ENCODE measurements at places on chromosomes 2 and 18.

- DNase-seq = no peak
These were observed 141.4 kb downstream of the VAPA start for GRCh38 chr18:10055125-10055750.

DNA sequence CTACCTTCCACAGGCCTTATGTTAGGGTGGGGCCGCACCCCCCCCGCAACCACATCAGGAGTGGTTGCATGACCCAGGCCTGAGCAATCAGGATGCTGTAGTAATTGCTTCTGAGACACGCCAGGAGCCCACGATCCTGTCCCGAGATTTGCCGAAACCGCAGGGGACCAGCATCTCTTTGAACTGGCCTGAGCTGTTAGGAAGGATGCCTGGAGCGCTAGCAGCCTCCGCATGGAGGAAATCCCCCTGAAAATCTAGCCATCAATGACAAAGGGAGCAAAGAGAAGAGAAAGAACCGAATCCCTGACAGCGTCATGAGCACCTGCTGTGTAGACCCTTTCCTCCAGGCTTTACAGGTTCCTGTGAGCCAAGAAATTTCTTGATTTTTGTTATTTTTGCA is 8.7 kb upstream of the TEX44 start:
- no peak for DNase-seq

DNA sequence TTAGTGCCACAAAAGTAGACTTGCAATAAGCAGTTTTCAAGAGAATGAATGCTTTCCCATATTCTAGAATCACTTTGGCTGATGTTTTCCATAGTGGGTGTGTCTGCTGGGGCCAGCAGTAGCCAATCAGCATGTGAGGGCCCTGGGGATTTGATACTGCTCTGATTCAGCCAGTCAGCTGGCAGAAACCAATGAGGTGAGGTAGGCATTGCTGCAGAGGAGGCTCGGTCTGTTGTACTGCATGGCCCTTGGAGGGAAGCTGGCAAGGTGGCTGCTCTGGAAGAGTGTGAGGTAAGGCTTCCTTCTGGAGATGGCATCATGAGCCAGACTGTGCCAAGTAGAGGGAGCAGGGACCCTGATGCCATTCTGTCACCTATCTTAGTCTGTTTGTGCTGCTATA is 22.7 kb downstream of the TMEM87B start:
- no peak for DNase-seq

GRCh38 chr2:172434821-172435605 is 7.6 kb downstream of the ITGA6 start:
- no peak for DNase-seq

DNA sequence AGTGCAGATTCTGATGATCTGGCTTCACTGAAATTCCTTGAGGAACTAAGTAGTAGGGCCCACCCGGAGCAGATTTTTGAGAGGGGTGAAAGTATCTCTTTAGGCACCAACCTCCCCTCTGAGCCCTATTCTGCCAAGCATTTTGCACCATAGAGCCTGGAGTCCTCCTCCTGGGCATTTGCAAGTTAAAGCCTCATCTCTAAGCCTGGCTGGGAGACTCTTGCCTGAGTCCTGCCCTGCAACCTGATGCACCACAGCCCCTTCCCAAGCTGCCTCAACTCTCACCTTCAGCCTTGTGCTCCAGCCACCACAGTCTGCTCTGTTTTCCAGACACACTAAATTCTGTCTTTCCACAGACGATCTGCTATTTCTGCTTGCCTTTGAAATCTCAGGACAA is 79.6 kb upstream of the PKDCC start:
- DNase-seq = no peak

DNA sequence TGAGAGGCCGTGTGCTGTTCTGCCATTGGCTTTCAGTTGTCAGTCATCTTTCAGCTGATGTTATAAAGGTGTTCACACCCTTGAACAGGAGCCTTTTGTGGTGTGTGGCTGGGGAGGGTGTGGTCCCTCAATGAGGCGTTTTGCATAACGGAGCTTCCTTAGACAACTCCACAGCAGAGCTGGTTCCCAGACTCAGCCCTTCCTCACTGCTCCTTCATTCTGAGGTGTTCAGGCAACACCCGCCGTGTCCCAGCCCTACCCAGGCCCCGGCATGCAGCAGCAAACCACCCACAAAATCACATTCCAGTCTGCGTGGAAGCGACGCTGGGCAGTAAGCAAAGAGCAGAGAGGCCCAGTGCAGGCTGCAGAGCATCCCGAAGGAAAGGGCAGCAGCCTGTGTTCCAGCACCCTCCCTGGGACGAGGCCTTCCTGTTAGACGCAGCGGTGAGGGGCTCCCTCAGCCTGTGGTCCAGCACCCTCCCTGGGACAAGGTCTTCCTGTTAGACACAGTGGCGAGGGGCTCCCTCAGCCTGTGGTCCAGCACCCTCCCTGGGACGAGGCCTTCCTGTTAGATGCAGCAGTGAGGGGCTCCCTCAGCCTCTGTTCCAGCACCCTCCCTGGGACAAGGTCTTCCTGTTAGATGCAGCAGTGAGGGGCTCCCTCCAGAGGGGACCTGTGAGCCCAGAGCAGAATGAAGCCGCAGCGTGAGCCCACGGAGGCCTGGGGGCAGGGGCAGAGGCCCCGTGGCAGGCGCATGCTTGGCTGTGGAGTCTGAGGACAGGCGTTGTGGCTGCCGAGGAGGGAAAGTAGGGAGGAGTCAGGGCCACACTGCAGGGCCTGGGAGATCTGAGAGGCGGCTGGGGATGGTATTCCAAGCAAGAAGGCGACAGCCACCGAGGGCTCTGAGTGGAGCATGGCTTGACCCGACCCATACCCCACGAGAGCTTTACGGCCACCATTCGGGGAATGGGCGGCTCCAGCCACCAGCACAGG is 201.8 kb upstream of the HDAC4 start:
- DNase-seq = no peak

- no peak for DNase-seq
These were observed 225.8 kb downstream of the NCKAP5 start for GRCh38 chr2:133342286-133343017.

GRCh38 chr2:2597712-2598111 is 266.6 kb upstream of the MYT1L start:
- no peak for DNase-seq

- DNase-seq = no peak
These were observed 75.9 kb upstream of the DYNAP start for GRCh38 chr18:54515149-54515548.

DNA sequence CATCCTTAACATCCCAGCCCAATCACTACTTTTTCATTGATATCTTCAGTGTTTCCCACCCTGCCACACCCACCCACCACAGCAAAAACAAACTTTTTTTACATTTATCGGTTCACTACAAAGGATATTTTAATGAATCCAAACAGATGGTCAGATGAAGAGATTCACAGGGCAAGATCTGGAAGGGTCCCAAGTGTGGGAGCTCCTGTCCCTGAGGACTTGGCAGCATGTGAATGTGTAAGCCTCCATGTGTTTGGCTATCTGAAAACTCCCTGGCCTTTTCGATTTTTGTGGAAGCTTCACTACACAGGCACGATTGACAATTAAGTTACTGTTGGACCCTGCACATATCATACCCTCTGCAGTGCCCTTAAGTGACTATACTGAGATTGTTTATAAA is 48.1 kb upstream of the CRIM1 start:
- no peak for DNase-seq

- no peak for DNase-seq
These were observed 285.7 kb upstream of the DCC start for GRCh38 chr18:52054324-52054723.

DNA sequence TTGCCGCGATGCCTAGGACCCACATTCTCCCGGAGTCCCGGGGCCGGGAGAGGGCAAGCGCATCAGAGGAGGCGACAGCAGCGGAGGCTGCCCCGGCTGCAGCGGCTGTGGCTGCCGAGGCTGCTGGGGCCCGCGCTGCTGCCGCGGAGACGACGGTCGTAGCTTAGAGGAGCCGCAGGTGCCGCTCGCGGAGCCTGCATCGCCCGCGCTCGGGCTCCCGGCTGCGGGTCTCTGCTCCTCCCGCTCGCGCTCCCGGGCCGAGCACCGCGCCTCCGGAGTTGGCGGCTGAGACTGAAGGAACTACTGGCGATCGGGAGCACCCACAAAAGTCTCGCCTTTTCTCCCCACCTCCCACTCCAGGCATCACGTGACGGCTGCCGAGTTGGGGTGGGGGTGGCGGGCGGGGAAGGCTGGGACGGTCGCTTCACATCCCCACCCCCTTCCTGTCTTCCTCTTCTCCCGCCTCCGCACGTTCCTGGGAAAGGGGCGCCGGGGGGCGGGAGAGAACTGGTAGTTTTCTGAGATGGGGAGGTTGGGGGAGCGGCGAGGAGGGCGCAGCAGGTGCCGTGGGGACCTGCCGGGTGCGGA is at the start of gene LYPD1:
TSS of gene LYPD1 (minus strand) at position 298 of the 588 bp plus-strand sequence. CDS start at position 25, 273 bp downstream.
- DNase-seq = no peak

GRCh38 chr2:223000872-223001796 is 50.9 kb upstream of the KCNE4 start:
- DNase-seq = no peak

DNA sequence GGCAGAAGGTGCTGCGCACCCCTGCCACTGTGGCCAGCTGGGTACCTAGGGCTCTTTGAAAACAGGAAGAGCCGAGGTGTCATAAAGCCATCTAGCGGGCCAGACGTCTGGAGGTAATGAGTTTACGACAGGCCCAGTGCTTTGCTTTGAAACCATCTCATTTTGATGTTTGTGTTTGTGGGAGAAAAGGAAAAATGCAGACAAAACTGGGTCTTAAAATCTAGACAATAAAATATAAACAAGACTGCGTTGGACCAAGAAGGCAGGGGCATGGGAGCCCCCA is 3.2 kb downstream of the HOXD9 start:
- no peak for DNase-seq

GRCh38 chr2:150156415-150156814 is 331.1 kb downstream of the RND3 start:
- DNase-seq = no peak

DNA sequence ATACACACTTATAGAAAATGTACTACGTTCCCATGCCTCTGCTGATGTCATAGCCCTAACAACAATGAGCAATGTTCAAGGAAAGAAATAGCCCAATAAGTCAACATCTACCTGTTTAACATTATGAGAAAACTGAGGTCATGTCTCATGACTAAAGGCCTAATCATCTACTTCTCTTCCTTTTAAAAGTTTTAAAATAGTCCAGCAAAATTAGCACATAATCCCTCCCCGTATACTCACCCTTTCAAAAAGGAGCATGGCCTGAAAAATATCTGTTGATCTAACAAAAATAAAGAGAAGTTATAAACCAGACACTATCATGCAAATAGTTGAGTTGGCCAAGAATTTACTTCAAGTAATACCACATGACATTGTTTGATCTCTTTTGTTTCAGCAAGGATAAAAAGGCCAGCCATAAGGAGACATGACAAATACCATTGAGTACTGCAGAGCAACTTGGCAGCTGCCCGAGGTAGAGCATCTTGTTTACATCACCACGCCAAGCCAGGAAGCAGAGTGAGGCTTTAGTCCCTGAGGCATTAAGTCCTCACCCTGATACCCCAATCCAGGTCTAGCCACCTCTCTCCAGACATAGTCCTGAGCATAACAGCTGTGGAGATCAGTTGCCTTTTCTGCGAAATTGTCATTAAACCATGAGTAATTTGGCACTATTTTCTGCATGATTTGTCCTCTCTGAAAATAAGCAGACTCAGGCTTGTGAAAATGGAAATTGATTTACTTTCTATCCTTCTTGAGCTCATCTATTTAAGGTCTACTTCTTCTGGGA is 137.4 kb upstream of the ETAA1 start:
- DNase-seq = no peak

GRCh38 chr2:218761795-218762194 is 20.2 kb upstream of the CYP27A1 start:
- no peak for DNase-seq

GRCh38 chr2:149004836-149005235 is 33.7 kb upstream of the LYPD6B start:
- DNase-seq = no peak

- no peak for DNase-seq
These were observed 1.2 kb downstream of the BABAM2 start for GRCh38 chr2:27891673-27892105.

DNA sequence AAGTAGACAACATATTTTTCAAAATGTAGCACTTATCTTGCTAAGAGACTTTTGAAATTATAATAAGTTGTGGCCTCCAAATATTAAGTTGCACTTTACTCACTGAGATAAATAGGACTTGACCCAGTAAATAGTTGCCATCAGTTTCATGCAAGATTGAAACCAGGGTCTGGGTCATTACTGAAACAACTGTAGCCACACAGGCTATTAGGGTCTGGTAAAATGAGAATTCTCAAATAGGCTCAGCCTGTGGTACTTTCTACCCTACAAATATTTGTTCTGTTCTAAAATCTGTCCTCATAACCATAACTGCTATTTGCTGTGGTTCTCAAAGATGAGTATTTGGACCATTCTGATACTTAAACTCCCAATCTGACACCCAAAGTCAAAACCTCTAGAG is 115.4 kb upstream of the STK17B start:
- DNase-seq = no peak

DNA sequence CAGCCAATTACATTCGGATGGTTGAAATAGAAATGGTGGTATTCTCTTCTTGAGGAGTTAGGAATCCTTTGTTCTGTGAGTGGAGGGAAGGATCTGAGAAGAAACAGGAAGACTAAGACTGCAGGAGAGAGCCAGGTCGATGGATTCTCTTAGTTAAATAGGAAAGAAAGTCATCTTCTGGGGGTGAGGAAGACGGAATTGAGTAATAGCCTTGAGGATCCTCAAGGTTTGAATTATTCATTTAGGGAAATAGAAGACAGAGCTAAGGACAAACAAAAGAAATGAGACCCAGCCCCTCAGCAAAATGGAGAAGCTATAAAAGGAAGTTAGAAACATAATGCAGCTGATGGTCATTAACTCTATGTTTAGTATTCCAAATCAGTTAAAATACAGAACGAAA is 1.8 kb downstream of the LAPTM4A start:
- DNase-seq = no peak

- DNase-seq = no peak
These were observed 1.8 kb upstream of the HOXD4 start for GRCh38 chr2:176149481-176149938.

DNA sequence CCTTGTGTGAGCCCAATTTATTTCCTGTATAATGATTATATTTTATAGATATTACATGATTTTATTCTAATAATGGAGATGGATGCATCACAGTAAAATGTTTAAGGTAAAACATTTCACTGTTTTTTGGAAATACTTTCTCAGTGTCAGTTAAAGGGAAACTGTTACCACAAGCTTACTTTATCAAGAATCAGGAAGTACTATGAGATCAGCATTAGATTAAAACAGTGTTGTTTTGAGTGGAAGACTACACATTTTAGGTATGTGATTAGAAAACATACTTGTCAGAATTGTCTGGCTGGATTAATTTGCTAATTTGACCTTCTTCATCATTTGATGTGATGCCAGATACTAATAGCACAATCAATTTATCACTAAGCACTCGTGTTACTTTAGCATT is at the start of gene HRH4:
TSS of gene HRH4 (plus strand) at position 250 of the 400 bp plus-strand sequence. CDS start at position 342, 92 bp downstream.
- DNase-seq = no peak

Measured in stimulated activated CD8-positive, alpha-beta memory T cell treated with anti-CD3 and anti-CD28 coated beads, Interleukin-15, amount 100 ng/mL, for 1 hour (primary cell).